ENCODE measurements at places on chromosomes 3 and 15.

DNA sequence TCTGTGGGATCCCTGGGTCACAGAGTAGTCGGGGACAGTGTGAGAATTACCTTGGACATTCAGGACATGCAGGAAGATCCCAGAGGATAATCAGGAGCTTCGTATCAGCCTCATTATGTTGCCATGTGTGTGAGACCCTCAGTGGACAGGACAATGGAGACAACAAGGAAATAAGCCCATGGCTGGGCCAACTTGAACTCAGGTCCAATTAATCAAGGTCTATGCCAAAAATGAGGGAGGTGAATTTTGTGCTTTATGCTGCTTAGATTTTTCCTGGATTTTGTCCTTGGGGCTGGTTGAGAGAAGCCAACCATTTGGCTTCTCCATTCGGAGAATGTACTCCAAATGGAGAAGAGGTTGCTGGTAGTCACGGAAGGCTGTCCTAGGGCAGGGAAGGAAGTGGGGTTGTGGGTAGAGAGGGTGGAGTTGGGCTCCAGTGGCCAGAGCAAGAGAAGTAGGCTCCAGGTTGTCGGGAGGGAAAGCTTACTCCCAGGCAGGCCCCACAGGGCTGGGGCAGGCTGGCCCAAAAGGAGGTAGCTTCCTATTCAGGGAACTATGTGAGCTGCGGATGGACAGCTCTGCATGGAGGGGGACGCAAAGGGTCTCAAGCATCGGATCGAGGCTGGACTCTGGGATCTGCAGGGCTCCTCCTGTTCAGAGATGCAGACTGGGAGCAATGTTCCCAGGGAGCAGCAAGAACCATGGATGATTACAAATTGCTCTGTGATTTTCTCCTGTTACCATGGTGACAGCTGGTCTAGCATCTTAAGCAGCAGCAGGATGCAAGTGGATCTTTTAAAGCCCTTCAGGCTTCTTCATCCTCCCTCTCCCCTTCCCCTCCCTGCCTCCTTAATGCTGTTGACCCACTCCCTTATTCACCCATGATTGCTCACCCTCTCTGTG is 91.1 kb downstream of the WNT7A start:
- H3K27ac ChIP-seq = no peak overlapping the region
- H3K4me1 ChIP-seq = no peaks in the 10 kb centered on the region
- no peaks in the 10 kb centered on the region for H3K36me3 ChIP-seq

GRCh38 chr3:123582315-123582714 is 2.5 kb downstream of the HACD2 start:
- no peak overlapping the region for H3K27ac ChIP-seq
- no peak overlapping the region for H3K4me3 ChIP-seq

GRCh38 chr3:196624067-196624790 is 15.3 kb upstream of the NRROS start:
- H3K4me3 ChIP-seq = peak overlapping the region; percentile 8
- peaks cover 69% of the 10 kb centered on the region for H3K4me1 ChIP-seq
- H3K27ac ChIP-seq = peak overlapping the region; percentile 82
- DNase-seq = no peak
- no peaks in the 10 kb centered on the region for H3K27me3 ChIP-seq

- no peak for DNase-seq
- H3K36me3 ChIP-seq = no peaks in the 10 kb centered on the region
- H3K27me3 ChIP-seq = no peaks in the 10 kb centered on the region
- H3K4me3 ChIP-seq = no peak overlapping the region
- no peak overlapping the region for H3K27ac ChIP-seq
These were observed 32.6 kb upstream of the GABRB3 start for GRCh38 chr15:26805470-26805869.

DNA sequence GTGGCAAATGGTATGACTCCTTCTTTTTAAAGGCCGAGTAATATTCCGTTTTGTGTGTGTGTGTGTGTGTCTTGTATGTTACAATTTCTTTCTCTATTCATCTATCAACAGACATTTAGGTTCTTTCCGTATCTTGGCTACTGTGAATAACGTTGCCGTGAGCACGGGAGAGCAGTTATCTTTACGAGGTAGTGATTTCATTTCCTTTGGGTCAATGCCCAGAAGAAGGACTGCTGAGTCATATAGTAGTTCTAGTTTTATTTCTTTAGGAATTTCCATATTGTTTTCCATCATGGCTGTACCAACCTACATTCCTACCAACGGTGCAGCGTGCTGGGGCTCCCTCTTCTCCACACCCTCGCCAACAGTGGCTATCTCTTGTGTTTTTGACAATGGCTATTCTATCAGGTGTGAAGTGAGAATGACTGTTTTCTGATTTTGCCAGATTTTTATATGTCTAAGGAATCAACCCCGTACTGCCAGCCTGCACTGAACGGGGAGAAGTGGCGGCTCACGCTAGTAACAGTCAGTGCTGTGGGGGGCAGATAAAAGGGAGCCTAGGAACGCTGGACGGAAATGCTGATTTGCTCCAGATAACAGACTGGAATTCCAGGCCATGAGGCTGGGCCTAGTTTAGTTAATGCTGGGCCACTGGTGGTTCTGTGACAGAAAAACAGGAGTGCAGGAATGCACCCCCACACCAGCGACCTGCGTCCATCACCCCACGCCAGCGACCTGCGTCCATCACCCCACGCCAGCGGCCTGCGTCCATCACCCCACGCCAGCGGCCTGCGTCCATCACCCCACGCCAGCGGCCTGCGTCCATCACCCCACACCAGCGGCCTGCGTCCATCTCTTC is 168.1 kb downstream of the XXYLT1 start:
- no peak overlapping the region for H3K27ac ChIP-seq
- no peak overlapping the region for H3K4me3 ChIP-seq
- no peak for DNase-seq
- H3K27me3 ChIP-seq = no peaks in the 10 kb centered on the region

DNA sequence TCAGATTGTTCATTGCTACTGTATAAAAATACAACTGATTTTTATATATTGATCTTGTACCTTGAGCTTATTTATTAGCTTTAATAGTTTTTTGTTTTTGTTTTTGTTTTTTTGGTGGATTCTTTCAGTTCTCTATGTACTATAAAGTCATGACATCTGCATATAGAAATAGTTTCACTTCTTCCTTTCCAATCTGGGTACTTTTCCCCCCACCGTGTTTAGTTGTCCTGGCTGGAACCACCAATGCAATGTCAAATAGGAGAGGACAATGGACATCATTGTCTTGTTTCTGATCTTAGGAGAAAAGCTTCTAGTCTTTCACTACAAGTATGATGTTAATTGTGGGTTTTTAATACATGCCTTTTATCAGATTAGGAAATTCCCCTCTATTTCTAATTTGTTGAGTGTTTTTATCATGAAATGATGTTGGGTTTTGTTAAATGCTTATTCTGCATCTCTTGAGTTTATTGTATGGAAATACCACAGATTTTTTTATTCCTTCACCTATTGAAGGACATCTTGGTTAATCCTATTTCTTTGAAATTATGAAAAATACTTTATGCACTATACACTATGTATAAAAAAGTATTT is 2.8 kb upstream of the XCR1 start:
- H3K27ac ChIP-seq = no peak overlapping the region
- DNase-seq = no peak
- H3K27me3 ChIP-seq = no peaks in the 10 kb centered on the region
- H3K4me3 ChIP-seq = no peak overlapping the region

DNA sequence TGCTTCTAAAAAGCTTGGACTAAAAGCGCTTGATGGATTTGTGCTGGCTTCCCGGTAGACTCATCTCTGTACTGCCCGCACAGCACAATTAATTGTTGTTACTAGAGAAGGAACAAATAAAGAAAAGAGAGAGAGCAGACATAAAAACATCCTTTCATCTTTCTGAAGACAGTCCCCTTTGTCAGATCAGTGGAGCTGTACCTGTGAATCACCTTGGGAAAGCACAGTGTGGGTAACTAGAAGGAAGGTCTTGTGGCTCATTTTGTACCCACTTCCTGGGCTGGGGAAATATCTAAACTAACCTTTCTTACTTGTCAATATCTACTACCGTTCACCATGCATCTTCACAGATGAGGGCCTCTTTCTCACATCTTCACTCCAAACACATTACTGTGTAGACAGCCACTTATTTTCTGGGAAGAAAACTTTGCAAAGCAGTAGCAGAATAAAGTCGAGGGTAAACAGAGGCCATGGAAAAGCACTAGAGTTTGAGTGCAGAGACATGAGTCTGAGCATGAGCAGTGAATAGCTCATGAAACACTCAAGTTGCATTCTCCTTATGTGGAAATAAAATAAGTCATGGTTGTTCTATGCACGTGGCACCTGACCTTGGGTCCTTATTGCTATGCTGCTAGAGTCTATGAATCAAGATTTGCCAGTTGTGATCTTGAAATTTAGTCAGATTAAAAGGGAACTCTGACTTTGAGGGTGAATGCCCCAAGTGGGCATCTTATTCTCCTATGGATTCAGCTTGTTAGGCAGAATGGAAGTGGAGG is 169.3 kb downstream of the LPP start:
- DNase-seq = peak; percentile 56
- H3K4me1 ChIP-seq = no peaks in the 10 kb centered on the region
- H3K27me3 ChIP-seq = no peaks in the 10 kb centered on the region
- H3K36me3 ChIP-seq = no peaks in the 10 kb centered on the region
- H3K27ac ChIP-seq = peak overlapping the region; percentile 59
- H3K4me3 ChIP-seq = no peak overlapping the region

GRCh38 chr3:194615226-194615625 is 18.0 kb downstream of the TMEM44 start:
- peaks cover 6% of the 10 kb centered on the region for H3K36me3 ChIP-seq
- no peaks in the 10 kb centered on the region for H3K4me1 ChIP-seq
- no peak for DNase-seq
- H3K4me3 ChIP-seq = no peak overlapping the region

DNA sequence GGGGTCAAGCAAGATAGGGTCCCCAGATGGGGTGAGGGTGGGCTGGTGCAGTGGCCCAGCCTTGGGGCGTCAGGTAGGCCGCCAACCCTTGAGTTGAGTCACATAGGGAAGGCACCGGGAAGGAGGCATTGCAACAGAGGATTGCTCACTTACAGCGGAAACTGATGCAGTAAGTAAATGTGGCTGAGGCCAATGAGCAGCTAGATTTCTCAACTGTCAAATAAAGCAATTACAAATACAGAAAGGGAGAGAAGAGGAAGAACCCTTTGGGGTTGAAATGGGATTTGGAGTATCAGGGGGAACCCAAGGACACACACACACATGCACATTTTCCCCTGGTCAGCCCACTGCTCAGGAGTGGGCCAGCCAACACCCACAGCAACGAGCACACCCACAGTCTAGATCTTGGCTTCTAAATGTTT is 44.0 kb downstream of the CHSY1 start:
- no peaks in the 10 kb centered on the region for H3K27me3 ChIP-seq
- DNase-seq = no peak
- no peak overlapping the region for H3K4me3 ChIP-seq
- no peaks in the 10 kb centered on the region for H3K4me1 ChIP-seq
- no peaks in the 10 kb centered on the region for H3K36me3 ChIP-seq

DNA sequence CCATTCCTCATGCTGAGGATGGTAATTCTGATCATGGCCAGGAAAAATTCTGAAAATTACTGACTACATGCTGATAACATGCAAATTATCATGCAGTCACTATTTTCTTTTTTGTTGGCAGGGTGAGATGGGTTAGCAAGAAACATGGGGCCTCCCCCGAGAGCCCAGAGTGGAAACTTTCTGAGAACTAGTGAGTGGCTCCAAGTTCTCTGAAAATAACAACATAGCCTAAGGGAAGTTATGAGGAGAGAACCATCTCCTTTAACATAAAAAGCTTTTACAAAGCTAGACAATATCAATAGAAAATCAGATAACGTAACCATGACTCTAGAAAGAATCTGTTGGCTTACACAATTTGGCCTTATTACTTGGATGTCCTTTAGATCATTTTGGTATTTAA is 254.2 kb downstream of the PLOD2 start:
- no peaks in the 10 kb centered on the region for H3K27me3 ChIP-seq
- H3K4me3 ChIP-seq = no peak overlapping the region
- no peaks in the 10 kb centered on the region for H3K4me1 ChIP-seq

DNA sequence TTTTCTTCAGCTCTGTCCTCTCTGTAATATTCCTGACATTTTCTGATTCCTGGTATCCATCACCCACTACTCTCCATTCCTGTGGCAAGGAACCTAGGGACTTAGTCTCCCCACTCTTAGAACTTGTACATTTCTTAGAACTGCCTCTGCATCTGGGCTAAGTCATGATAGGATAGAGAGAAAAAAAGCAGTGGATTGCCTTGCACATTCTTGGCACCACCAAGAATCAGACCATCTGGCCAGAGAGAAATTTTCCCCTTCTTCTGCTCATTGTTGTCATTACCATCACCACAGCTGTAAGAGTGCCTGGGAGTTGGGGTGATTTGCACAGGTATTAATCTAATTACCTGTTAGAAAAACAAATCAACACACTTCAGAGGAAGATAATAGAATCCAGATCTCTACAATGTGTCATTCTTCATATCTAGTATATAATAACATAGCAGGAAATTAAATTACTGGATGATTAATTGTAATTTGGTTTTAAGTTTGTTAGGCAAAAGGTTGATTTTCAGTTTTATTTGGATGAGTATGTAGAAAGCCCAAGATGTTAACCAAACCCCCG is 264.8 kb upstream of the ZPLD1 start:
- H3K4me3 ChIP-seq = no peak overlapping the region
- H3K36me3 ChIP-seq = no peaks in the 10 kb centered on the region
- H3K4me1 ChIP-seq = no peaks in the 10 kb centered on the region
- no peak overlapping the region for H3K27ac ChIP-seq
- no peak for DNase-seq
- H3K27me3 ChIP-seq = no peaks in the 10 kb centered on the region

- no peaks in the 10 kb centered on the region for H3K36me3 ChIP-seq
- no peaks in the 10 kb centered on the region for H3K27me3 ChIP-seq
- H3K4me1 ChIP-seq = no peaks in the 10 kb centered on the region
These were observed 550.5 kb upstream of the GBE1 start for GRCh38 chr3:82311901-82312300.

GRCh38 chr3:30848087-30848779 is 46.2 kb downstream of the GADL1 start:
- no peak for DNase-seq
- no peak overlapping the region for H3K27ac ChIP-seq
- no peaks in the 10 kb centered on the region for H3K4me1 ChIP-seq
- H3K4me3 ChIP-seq = no peak overlapping the region

- no peak overlapping the region for H3K27ac ChIP-seq
- no peaks in the 10 kb centered on the region for H3K36me3 ChIP-seq
- DNase-seq = no peak
These were observed 231.4 kb downstream of the TIGIT start for GRCh38 chr3:114525278-114525677.

- H3K27ac ChIP-seq = no peak overlapping the region
- H3K4me1 ChIP-seq = no peaks in the 10 kb centered on the region
- H3K36me3 ChIP-seq = no peaks in the 10 kb centered on the region
- DNase-seq = no peak
- H3K27me3 ChIP-seq = no peaks in the 10 kb centered on the region
- no peak overlapping the region for H3K4me3 ChIP-seq
These were observed 569.8 kb upstream of the IL12A start for GRCh38 chr3:159418571-159419526.

Measured in thymus (tissue), 14 donors.